ENCODE measurements at places on chromosomes 6 and 20.

GRCh38 chr6:15901141-15902115, 227.5 kb upstream of the MYLIP start:
- peak; percentile 13 for DNase-seq

DNA sequence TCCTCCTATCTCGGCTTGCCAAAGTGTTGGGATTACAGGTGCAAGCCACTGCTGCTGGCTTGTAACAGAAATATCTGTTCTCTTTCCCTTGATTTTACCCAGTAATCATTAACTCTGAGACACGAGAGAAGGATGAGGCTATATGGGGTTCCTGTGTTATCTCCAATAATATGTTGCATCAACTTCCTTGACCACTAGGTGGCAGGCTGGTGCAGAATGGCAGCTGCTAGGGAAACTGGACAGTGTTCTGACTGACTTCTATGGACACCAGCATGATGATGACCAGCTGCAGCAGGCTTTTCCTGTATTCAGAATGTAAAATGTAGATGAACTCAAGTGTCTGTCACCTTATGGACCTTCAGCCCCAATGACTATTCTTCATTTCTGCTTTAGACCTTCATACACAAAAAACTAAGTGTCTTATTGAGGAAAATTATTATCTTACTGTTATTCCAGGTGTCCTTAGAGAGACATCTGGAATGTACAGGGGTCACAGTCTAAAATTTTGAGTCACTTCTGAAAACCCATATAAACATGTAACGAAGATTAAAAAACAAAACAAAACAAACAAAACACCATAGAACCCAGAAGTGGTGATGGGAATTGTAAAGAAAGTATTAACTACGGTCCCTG, 20.4 kb upstream of the CD109 start:
- peak; percentile 82 for DNase-seq

DNA sequence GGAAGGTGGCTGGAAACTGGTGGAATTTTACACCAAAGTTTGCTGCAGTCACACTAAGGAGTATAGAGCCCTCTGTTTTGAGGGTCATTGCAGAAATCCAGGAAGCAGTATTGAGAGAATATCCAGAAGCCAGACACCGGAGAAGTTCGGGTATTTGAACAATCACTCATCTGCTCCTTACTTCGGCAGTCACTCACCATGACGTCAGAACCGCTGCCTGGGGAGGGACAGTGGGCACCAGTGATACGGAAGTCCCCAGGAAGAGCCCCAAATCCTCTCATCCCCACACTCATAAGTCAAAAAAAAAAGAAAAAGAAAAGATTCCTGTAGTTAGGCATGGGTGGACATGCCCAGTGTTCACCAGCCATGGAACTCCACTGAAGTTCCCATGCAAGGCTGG, 4.0 kb downstream of the LY6G5C start:
- no peak for DNase-seq

- no peak for DNase-seq
Observed at GRCh38 chr6:156804402-156804801, 27.2 kb downstream of the ARID1B start.

- no peak for DNase-seq
Observed at GRCh38 chr6:144657691-144658090, 372.6 kb downstream of the UTRN start.

DNA sequence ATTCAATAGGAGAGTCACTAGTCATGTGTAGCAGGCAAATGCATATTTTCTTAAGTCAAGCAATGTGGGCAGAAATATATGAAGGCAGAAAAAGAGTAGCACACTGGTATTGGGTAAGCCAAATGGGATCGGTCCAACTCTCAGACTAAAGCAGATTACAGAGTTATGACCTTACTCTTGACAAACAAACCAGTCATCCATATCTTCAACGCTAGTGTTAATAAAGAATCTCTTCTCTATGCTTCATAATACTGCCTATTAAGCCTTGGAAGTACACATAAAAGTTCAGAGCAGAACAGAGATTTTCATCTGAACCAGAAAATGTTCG, 320.2 kb upstream of the JARID2 start:
- no peak for DNase-seq

DNA sequence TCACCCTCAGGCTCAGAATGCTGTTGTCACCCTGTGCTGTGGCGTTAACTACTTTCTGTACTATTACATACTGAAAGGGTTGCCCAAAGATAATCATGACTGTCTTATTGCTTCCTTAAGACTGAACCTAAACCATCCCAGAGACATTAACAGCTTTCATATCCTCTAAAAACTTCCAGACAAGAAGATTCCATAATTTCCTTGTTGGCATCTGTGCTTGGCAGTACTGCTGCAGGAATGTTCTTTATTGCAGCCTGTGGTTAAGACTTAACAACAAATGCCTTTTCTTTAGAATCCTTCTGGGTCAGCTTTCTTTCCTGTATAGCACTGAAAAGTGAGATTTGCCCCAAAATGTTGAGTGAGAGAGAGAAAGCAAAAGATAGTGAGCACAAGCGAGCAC, 109.7 kb downstream of the GJA10 start:
- no peak for DNase-seq

- no peak for DNase-seq
Observed at GRCh38 chr20:21229163-21229562, 74.0 kb upstream of the XRN2 start.

All from hematopoietic multipotent progenitor cell treated with erythropoietin and hydrocortisone succinate and interleukin-3 and kit ligand, for 8 days (in vitro differentiated cells).